Pancreas (tissue), 10 donors: ENCODE measurements at places on chromosomes 2 and 18. TPM values are rescaled to one million over a fixed set of nuclear protein-coding genes. Genes with fewer than 3 reads are reported as not detected.

- H3K27me3 ChIP-seq: no peaks in the 10 kb centered on the region
- H3K36me3 ChIP-seq: no peaks in the 10 kb centered on the region
Measured at GRCh38 chr2:230016844-230017243, 51.9 kb downstream of the SLC16A14 start.

The CNTNAP5 gene
- 0.43 TPM for total RNA-seq

DNA sequence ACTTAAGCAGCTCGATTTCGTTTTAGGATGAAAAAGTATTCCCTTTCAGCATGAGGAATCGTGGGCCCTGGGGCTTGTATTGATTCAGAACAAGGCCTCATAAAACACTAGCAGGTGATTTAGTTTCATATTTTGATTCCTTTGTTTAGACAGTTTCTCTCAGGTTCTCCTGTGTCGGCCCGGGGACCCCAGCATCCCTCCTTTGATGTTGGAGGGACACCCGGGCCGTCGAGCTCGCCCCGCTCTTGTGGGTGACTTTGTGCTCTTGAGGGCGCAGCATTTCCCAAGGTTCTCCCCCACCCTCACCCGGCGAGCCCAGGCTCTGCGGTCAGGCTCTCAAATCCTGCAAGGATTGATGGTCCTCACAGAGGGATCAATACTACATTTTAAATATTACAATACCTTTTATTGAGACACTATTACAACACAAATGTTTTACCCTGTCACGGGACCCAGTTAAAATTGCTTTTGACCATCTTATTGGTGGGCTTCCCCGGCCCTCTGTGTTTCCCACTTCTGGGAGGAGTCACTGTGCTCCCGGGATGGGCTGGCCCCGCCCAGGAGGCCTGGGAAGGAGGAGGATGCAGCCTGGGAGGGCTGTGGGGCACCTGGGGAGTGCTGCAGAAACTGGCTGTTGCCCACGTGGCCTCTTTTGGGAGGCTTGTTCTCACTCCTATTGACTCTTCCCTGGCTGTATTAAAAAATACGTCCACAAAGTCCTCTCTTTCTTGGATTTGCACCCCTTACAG is 222.6 kb downstream of the INSIG2 start:
- H3K27ac ChIP-seq: no peak overlapping the region
- H3K27me3 ChIP-seq: no peaks in the 10 kb centered on the region
- DNase-seq: no peak
- H3K36me3 ChIP-seq: no peaks in the 10 kb centered on the region
- H3K4me1 ChIP-seq: no peaks in the 10 kb centered on the region
- peak overlapping the region; percentile 36 for H3K4me3 ChIP-seq

The PLGLB2 gene
- not detected for total RNA-seq

DNA sequence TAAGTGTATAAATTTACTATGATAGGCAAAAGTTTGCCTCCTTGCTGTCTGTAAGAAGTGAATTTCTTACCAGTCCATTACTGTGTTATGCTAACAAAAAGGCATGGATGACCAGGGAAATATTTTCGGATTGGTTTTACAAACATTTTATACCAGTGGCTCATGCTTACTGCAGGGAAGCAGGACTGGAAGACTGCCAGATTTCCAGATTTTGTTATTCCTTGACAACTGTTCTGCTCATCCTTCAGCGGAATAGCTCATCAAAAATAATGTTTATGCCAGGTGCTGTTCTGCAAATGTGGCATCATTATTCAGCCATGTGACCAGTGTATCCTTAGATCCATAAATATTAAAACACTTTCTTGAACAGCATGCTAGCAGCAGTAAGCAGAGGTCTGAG is 40.4 kb upstream of the NETO1 start:
- H3K27ac ChIP-seq: no peak overlapping the region
- DNase-seq: no peak
- no peaks in the 10 kb centered on the region for H3K27me3 ChIP-seq
- no peaks in the 10 kb centered on the region for H3K4me1 ChIP-seq

The CYRIA gene
- 1.3 TPM for total RNA-seq

The ANKRD53 gene
- 7.6 TPM for total RNA-seq

The C18orf54 gene
- total RNA-seq: 0.22 TPM

The CRYBA2 gene
- total RNA-seq: 3.7 TPM

DNA sequence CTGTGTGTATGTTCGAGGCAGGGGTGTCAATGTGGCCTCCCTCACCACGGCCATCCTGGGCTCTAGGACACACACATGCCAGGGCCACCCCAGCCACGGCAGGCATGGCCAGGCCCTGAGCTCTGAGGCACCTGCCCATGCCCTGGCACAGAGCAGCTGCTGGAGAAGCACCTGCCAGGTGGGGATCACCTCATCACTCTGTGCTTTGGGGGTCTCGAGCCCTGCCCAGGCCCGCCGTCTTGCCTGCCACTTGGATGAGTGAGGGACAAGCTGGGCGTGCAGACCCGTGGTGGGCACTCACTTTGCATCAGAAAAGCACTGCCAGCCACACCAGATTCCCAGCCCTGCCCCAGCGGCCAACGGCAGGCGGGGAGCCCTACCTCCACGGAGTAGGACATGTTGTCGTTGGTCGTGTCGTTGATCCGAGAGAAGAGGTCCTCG is 33.1 kb downstream of the KIF1A start:
- H3K36me3 ChIP-seq: no peaks in the 10 kb centered on the region
- DNase-seq: peak; percentile 50
- no peaks in the 10 kb centered on the region for H3K27me3 ChIP-seq
- no peak overlapping the region for H3K27ac ChIP-seq
- no peaks in the 10 kb centered on the region for H3K4me1 ChIP-seq
- no peak overlapping the region for H3K4me3 ChIP-seq

DNA sequence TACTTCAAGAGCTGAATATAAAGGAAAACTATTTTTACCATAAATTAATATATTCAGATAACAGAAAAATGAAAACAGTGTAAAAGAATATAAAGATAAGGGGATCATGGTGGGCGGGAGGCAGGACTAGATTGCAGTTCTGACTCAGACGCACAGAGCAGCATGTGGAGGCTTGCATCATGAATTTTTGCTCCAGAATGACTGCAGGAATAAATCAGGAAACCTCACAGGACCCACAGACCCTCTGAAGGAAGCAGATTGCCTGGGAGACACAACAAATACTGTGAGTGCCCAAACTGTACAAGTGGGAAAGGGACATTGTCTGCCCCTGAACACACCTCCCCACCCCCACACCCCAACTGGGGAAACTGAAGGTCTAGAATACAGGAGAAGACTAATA is 19.2 kb upstream of the SIGLEC15 start:
- H3K36me3 ChIP-seq: no peaks in the 10 kb centered on the region
- H3K27me3 ChIP-seq: no peaks in the 10 kb centered on the region

The UGT1A4 gene
- total RNA-seq: not detected

- H3K4me1 ChIP-seq: peaks cover 9% of the 10 kb centered on the region
- DNase-seq: no peak
- H3K4me3 ChIP-seq: no peak overlapping the region
- no peaks in the 10 kb centered on the region for H3K27me3 ChIP-seq
Measured at GRCh38 chr18:2518473-2518872, 52.8 kb downstream of the METTL4 start.

- peaks cover 4% of the 10 kb centered on the region for H3K4me1 ChIP-seq
- no peaks in the 10 kb centered on the region for H3K36me3 ChIP-seq
Measured at GRCh38 chr2:152557273-152557888, 159.9 kb downstream of the PRPF40A start.

DNA sequence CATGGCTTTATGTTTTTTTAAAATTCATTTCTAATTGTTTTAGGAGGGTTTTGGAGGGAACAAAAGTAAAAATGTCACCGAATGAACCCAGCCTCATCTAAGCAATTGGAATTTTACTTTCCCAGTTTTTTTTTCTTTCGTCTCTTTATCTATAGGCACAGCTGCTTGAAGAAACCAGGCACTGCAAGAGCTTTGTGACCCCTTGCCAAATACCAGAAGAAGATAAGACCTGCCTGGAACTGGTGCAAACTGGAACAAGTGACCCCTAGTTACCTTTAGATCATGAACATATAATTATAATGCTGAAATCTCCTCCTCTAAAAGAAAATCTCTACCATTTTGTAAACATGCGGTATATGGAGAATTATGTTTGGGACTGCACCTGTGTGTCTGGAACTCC is 100.9 kb downstream of the TSN start:
- no peaks in the 10 kb centered on the region for H3K4me1 ChIP-seq
- H3K36me3 ChIP-seq: no peaks in the 10 kb centered on the region

DNA sequence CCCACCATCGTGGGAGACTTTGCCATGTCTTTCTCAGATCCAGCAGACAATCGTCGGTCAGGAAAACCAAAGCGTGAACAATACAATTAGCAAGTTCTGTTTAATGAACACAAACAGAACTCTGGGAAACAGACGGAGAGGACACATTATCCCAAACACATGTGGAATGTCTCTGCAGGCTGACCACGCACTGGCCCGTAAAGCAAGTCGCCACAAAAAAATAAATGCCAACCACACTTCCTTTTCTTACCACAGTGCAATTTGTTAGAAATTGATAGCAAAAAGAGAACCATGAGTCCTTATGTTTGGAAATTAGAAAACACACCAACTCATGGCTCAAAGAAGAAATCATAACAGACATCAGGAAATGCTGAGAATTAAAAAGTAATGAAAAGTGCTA is 210.9 kb downstream of the TWIST2 start:
- no peak for DNase-seq
- H3K36me3 ChIP-seq: no peaks in the 10 kb centered on the region
- H3K4me3 ChIP-seq: no peak overlapping the region

The PFN4 gene
- 0.52 TPM for total RNA-seq

GRCh38 chr2:175418224-175418835 is 236.8 kb upstream of the ATP5MC3 start:
- H3K27me3 ChIP-seq: no peaks in the 10 kb centered on the region
- no peaks in the 10 kb centered on the region for H3K36me3 ChIP-seq
- no peak overlapping the region for H3K4me3 ChIP-seq
- DNase-seq: no peak
- no peaks in the 10 kb centered on the region for H3K4me1 ChIP-seq
- H3K27ac ChIP-seq: no peak overlapping the region

GRCh38 chr18:24741965-24742724 is 281.7 kb downstream of the HRH4 start:
- no peaks in the 10 kb centered on the region for H3K36me3 ChIP-seq
- H3K27ac ChIP-seq: no peak overlapping the region

DNA sequence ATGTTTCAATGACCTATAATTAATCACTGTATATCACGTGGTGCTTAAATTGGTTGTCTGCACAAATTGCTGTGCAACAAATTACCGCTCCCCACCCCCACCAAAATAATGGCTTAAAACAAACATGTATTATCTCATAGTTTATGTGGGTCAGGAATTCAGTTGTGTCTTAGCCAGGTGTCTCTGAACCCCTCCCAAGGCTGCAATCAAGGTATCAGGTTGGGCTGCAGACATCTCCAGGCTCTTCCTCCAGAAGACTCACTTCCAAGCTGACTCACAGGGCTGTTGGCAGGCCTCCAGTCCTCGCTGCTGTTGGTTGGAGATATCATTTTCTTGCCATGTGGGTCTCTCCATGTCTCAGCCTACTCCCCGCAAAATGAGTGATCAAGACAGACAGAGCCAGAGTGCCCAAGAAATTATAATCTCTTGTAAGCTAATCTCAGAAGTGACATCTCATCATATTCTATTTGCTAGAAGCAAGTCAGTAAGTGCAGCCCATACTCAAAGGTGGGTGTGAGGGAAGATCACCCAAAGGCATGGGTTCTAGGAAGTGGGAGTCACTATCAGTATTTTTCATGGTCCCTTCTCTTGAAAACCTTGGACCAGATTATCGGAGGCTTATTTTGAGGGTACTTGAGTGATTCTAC is 38.4 kb downstream of the SPC25 start:
- DNase-seq: no peak
- no peaks in the 10 kb centered on the region for H3K4me1 ChIP-seq
- H3K36me3 ChIP-seq: peaks cover 26% of the 10 kb centered on the region
- H3K4me3 ChIP-seq: no peak overlapping the region
- no peak overlapping the region for H3K27ac ChIP-seq
- no peaks in the 10 kb centered on the region for H3K27me3 ChIP-seq

DNA sequence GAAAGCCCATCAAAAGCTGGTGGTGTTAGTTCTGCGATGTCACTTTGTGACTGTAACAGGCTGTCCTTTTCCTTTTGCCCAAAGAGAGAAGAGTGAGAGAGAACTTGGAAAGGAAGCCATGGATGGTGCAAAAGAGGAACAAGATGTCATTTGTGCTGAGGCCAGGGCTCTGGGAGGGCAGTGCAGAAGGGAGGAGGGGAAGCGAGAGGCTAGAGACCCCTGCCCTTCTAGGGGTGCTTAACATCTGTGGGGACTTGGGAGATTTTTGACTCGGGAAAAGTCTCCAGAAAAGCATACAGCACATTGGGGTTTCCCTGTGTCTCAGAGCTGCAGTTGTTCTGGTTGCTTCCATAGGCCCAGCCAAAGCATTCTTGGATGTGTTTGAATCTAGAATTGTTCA is 49.6 kb downstream of the ZBTB7C start:
- H3K36me3 ChIP-seq: no peaks in the 10 kb centered on the region
- no peaks in the 10 kb centered on the region for H3K4me1 ChIP-seq
- H3K27ac ChIP-seq: no peak overlapping the region
- no peak overlapping the region for H3K4me3 ChIP-seq

- H3K4me1 ChIP-seq: no peaks in the 10 kb centered on the region
- H3K27me3 ChIP-seq: no peaks in the 10 kb centered on the region
- no peaks in the 10 kb centered on the region for H3K36me3 ChIP-seq
- no peak for DNase-seq
- no peak overlapping the region for H3K27ac ChIP-seq
Measured at GRCh38 chr18:66264130-66264529, 339.8 kb downstream of the CDH19 start.

The NAT8 gene
- total RNA-seq: not detected

GRCh38 chr18:24108641-24109040 is 30.2 kb upstream of the CABYR start:
- DNase-seq: no peak
- no peak overlapping the region for H3K4me3 ChIP-seq
- no peaks in the 10 kb centered on the region for H3K36me3 ChIP-seq
- peaks cover 18% of the 10 kb centered on the region for H3K4me1 ChIP-seq
- H3K27ac ChIP-seq: no peak overlapping the region
- no peaks in the 10 kb centered on the region for H3K27me3 ChIP-seq

DNA sequence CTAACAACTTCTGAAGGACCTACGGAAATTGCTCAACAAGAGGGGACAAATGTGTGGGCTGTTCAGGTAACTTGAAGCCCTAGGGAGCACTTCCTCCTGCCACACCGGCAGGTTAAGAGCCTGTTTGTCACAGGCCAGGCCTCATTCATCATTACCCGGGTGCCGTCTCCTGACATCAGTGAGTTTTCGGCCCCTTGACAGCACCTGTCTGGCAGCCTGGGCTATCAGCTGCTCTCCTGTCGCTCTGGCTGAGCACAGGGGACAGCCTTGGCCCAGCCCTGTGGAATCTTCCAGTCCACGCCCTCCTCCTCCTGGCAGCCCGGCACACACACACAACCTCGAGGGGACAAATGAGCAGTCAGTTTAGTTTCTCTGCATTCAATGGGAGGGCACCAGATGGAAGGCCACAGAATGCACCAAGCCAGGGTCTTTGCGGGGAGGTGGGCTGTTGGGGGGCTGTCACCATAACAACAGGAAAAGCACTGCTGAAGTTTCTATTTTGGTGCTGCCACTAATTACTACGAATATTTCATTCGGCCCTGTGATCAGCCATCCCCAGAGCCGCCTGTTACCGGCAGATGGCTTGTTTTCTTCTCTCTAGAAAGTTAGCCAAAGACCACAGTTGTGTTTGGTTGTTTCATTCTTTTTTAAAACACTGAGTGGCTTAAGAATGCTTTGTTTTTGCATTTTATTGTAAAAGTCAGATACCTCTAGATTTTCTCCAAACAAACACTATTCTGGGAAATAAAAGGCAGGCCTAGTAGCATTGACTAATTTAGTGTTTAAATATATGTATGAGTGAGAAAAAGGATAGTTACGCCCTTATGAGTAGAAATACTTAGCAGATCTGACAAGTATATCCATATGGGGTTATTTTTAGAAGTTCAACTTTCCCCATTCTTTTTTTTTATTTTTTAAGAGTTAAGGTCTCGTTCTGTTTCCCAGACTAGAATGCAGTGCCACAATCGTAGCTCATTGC is 189.9 kb upstream of the NDUFV2 start:
- no peak overlapping the region for H3K4me3 ChIP-seq
- no peaks in the 10 kb centered on the region for H3K36me3 ChIP-seq
- H3K27ac ChIP-seq: no peak overlapping the region
- DNase-seq: peak; percentile 55
- no peaks in the 10 kb centered on the region for H3K27me3 ChIP-seq
